ENCODE measurements at places on chromosomes 1 and 21.
A peak's percentile ranks its signal among the peaks of the same experiment; 100 is the strongest.

DNA sequence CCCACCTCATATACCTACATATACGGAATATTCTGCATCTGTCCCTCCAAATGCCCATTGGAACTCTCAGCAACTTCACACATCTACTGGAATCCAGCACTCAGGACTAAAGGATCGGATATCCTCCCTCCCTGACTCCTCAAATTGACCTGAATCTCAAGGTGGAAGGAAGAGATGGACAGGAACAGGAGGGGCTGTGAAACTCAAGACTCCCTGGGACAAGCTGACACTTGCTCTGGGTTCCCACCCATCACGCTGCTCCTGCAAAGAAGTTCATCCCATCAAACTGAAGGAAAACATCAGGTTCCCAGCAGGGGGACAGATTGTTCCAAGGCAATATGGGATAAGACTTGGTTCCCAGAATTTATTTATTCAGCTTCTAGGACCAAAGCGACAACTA lies 30.3 kb upstream of the TIAM1 start:
- no peak for DNase-seq

DNA sequence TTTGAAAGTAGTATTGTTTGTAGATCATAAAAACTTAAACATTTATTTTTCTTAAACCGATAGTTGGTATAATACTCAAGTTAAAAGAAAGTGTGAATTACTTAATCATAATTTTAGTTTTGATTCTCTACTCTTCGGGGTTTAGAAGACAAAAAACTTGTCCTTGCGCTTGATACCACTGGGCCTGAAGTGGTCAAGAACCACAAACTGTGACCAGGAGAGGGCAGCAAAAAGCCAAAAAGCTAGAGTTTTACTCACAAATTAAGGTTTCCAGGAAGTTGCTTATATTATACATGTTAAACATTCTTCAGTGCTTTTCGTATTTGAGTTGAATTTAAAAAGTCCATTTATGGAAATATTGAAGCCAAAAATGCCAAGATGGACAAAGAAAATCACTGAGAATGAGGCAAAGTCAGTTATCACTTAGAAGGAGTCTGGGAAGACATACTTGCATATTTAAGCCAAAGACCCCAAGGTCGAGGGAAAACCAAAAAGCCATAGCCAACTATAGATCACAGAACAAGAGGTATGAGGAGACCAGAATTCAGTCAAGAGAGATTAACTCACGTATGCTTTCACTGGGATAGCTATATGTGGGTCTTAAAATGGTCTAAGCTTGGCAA lies 34.2 kb downstream of the EFCAB7 start:
- DNase-seq, result peak; percentile 11

DNA sequence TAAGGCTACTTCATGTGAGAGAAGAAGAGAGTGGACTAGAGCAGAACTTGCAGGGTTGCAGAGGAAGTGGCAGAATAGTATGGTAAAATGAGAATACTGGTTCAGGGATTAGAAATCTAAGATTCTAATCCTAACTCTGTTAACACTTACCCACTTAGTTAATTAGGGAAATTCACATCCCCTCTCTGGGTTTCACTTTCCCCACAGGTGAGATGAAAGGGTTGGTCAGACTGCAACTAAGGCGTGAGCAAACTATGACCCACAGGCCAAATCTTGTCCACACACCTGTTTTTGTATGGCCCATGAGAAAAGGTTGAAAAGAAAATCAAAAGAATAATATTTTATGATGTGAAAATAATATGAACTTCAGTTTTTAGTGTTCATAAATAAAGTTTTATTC lies 117.5 kb downstream of the MACF1 start:
- no peak for DNase-seq

GRCh38 chr1:41282679-41283317 lies 40.7 kb upstream of the SCMH1 start:
- DNase-seq, result peak; percentile 36

GRCh38 chr1:109225711-109226445 lies 12.2 kb downstream of the SARS1 start:
- DNase-seq, result no peak

- peak; percentile 19 for DNase-seq
These were observed 15.3 kb downstream of the CD2 start for GRCh38 chr1:116769561-116769977.

DNA sequence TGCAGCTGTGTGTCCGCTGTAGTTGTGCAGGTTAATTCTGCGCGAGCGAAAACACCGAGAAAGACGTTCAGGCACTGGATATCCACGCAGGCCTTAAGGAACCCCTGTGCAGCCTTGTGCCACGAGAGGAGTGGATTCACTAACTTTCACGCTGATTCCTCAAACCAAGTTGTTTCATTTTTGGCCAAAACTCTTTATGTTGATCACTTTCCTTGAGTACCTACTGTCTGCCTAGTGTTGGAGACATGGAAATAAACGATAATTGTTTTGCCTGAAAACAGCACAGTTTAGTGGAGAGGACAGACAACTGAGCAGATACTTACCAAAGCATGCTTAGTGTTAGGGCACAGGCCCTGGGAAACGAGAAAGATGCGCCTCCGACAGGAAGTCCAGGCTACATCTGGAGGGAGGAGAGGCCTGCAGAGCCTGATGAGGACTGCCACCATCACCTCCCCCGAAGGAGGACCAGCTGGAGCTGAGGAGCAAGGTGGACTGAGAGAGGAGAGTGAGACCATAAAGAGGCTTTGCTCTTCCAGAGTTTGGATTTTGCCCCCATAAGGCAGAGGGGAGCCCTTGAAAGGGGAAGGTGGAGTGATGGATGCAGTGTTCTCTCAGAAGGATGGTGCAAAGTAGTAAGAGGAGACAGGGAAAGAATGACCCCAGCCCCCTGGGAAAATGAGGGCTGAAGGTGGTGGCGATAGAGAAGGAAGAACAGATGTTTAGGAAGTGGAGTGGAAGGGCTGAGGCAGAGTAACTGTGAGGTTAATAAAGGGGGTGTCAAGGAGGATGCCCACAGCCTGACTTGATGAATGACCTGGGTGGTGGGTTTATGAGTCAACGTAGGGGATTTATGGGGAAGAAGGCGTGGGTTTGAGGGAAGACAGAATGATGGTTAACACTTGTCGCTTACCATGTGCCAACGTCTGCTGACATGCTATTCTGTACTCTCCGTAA lies 956 bp upstream of the SCAF4 start:
- DNase-seq, result no peak

DNA sequence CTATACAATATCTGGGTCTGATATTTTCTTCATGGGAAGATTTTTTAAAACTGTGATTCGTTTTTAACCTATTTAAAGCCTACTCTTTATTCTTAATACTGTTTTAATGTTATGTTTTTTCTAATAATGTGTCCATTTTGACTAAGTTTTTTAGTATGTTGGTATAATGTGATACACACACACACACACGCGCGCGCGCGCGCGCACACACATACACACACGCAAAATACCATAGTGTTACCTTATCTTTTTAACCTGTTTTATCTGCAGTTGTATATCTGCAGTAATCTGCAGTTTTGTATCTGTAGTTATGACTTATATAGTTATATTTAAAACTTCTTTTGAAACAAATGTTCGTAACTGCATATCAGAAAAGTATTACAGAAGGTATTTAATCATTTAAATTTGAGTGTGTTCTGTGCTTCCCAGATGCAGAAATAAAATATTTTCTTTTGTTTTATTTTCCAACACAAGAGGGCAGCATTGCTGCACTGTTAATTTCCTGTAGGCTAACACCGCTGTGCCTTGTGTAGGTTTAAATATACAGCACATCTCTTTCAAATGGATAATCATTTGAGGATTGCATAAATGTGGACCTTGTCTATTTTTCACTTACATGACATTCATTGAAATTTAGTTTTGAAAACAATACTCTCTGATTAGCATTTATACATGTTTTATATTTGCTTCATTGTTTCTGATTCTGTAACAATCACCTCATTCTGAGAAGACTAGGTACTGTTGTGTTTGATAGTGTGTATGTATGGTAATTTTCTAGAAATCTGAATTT lies 166.1 kb downstream of the PDE4B start:
- DNase-seq, result peak; percentile 69

- DNase-seq, result no peak
These were observed 25.7 kb downstream of the KCNK1 start for GRCh38 chr1:233639611-233640010.

GRCh38 chr1:38608202-38608864 lies 251.2 kb downstream of the RRAGC start:
- DNase-seq, result peak; percentile 24

- DNase-seq, result no peak
These were observed 11.8 kb downstream of the C1orf115 start for GRCh38 chr1:220701974-220702373.

DNA sequence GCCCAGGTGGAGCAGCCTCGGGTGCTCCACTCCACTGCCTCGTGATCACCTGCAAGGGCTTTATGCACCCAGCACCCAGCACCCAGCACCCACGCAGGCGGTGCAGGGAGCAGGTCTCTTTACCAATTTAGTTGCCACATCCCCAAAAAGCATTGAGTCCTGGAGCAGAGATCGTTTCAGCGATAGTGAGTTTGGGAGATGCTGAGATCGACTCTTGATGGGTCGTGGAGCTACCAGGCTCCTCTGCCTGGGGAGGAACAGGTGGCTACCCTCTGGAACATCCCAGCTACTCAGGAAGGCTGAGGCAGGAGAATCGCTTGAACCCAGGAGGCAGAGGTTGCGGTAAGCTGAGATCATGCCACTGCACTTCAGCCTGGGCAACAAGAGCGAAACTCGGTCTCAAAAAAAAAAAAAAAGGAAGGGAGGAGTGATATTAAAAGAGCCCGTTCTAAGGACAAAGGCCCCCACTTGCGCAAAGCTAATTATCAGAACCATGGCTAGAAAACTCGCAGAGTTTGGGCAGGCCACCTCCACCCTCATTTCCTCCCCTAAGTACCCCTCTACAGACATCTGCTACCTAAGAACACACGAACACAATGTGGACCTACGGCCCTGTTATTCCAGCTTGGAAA lies 106.5 kb upstream of the SLC45A1 start:
- DNase-seq, result no peak

- DNase-seq, result no peak
These were observed 139.1 kb downstream of the PEX14 start for GRCh38 chr1:10613861-10614260.

DNA sequence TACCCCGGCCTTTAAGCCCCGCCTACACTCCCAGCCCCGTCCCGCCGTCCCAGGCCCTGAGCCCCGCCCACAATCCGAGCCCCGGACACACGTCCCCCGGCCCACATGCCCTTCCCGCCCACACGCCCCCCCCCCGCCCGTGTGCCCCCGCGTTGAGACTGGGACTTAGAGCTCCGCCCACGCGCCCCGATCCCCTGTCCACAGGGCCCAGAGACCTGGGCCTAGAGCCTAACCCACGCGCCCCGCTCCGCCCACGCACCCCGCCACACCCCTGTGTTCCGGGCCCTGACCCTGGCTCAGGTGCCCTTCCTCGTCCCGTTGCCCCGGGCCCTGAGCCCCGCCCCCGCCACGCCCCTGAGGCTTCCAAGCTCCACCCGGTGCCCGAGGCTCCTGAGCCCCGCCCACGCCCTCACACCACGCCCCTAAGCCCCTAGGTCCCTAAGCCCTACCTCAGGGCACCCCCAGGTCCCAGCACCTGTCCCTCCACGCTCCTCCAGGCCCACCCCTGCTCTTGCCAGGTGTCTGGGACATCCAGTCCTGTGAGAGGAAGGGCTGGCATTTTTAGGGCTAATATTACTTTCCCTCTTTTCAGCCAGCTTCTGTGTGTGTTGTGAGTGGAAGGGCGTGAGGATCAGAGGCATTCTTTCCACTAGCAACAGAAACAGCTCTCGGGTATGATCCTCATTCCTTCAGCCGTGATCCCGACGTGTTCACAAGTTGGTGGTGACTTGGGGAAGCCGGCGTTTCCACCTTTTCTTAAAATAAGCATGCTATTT lies 552 bp upstream of the GPR157 start:
- peak; percentile 95 for DNase-seq

- no peak for DNase-seq
These were observed 2.4 kb upstream of the CD247 start for GRCh38 chr1:167520711-167521206.

- DNase-seq, result peak; percentile 71
These were observed 1.2 kb upstream of the PTTG1IP start for GRCh38 chr21:44874497-44875315.

GRCh38 chr21:37058261-37058660 lies 14.6 kb downstream of the PIGP start:
- DNase-seq, result no peak

- no peak for DNase-seq
These were observed 10.5 kb downstream of the CHRNB2 start for GRCh38 chr1:154578058-154578418.

DNA sequence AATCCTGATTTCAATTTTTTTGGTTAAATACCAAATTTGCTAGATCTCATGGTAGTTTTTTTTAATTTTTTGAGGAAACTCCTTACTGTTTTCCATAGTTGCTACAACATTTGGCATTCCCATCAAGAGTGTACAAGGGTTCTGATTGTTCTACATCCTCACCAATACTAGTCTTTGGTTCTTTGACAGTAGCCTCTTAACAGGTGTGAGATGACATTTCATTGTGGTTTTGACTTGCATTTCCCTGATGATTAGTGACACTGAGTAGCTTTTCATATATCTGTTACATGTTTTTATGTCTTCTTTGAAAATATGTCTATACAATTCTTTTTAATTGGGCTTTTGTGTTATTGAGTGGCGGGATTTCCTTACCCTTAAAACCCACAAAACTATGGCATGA lies 20.9 kb upstream of the RGS13 start:
- DNase-seq, result no peak

Data from B cell (primary cell).